ENCODE measurements at places on chromosomes 2 and 18.

DNA sequence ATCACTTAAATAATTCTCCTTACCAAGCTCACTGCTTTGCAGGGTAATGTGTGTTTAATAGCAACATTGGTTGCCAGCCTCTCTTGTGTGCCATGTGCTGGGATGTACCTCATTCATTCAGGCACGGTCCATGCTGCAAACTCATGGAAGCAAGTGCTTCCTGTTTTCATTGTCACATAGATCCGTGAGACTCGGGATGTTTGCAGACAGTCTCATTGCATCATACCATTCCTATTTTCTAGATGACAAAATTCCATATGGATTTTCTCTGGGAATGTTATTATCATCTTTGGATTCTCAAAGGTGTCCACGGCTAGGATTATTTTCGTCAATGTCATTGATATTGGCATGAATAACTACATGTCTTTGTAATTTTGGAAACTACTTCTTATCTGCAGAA is 60.0 kb upstream of the HDAC4 start:
- no peak for DNase-seq

- DNase-seq: no peak
These were observed 18.0 kb downstream of the FBXO41 start for GRCh38 chr2:73266061-73266901.

GRCh38 chr2:228559774-228560415 is 378.4 kb upstream of the SPHKAP start:
- no peak for DNase-seq

- no peak for DNase-seq
These were observed 57.9 kb downstream of the DCDC2C start for GRCh38 chr2:3761272-3761671.

GRCh38 chr2:104431701-104432121 is 422.2 kb upstream of the POU3F3 start:
- no peak for DNase-seq

- no peak for DNase-seq
These were observed 141.8 kb downstream of the MEIS1 start for GRCh38 chr2:66576561-66577320.

DNA sequence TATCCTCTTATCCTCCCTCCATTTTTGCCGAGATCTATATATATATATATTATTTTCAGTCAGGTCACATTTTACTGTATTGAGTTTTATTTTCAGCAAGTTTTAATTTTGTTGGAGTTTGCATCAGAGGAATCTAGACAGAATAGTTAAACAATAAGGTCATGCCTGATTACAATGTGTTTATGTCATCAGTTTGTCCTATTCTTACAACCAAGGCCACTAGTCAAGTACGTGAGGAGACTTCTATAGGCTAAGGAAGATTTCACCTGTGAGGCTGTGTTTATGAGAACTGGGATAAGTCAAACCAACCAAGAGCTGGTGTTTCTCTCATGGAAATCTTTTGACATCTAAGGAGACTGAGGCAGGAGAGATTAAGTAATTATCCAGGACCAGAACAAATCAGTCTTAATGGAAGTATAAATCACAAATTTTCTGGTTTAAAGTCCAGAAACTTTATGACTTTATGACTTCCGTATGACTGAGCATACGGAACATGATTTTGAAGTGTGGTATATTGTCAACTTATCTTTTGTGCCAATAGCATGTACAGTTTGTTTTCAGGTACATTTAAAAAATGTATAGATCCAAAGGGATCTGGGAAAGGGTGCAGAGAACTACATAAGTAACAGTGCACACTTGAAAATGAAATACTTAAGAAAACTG is 100.0 kb upstream of the DTNA start:
- no peak for DNase-seq

DNA sequence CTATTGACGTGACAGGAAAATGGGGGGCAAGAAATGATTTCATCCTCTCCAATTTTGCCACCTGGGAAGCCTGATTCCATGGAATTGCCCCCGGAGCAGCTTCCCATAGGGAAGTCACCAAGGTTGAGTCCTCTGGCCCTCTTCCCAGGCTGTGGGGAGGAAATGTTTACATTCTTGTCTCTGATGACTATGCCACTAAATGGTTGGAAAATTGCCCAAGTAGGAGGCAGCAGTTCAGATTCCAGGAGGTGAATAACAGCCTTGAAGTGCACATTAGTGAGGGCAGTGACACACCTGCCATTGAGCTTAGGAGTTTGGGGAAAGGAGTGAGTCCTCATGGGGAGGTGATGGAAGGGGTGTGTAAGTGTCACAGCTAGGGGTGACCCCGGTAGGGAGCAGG is 449.2 kb upstream of the DCC start:
- no peak for DNase-seq

GRCh38 chr2:209147981-209148380 is 275.9 kb upstream of the MAP2 start:
- DNase-seq: no peak

GRCh38 chr2:174180165-174180724 is 68.1 kb downstream of the OLA1 start:
- no peak for DNase-seq

- no peak for DNase-seq
These were observed 78.1 kb downstream of the RTTN start for GRCh38 chr18:70127359-70127758.

GRCh38 chr2:168363347-168364092 is 92.6 kb upstream of the CERS6 start:
- no peak for DNase-seq

DNA sequence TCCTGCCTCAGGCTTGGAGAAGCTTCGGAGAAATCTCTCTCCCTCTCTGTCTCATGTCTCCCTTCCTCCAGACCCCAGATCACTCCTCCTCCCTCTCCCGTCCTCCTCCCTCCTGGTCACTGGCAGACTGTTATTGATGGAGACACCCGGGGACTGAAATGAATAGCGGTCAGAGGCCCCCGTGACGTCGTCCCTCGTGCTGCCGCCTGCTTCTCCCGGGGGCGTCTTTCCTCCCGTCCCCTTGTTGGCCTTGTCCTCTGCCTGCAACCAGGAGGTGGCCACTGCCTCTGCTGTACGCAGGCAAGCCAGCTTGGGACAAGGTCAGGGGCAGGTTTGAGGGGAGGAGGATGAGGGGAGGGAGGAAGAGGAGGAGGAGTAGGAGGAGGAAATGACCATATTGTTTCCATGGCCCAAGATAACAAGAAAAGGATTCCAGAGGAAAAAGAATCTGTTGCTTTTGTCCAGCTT is 78.2 kb downstream of the CELF4 start:
- DNase-seq: no peak

DNA sequence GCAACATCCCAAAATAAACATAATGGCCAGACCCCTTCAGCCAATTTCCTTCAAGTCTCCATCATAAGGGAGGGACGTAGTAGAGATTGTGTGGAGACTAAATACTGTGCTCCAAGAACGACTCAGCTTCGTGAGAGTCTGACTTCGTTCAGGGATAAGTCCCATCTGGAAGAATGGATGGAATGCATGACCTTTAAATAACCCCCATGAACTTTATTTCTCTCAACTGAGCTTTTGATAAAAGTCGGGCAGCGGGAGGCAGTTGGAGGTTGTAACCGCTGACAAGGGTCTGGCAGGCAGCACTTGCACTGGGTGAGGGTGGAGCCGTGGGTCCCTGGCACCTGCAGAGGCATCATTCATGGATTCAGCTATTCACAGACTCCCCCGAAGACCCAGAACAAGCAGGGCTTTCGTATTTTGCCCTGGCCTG is 115.9 kb downstream of the ZFP36L2 start:
- DNase-seq: no peak

- DNase-seq: no peak
These were observed 59.5 kb downstream of the RMDN2 start for GRCh38 chr2:37984589-37984988.

GRCh38 chr18:22609642-22610041 is 191.9 kb upstream of the CTAGE1 start:
- no peak for DNase-seq
